ENCODE measurements at places on chromosomes 7 and 10.

- DNase-seq: no peak
These were observed 157.1 kb downstream of the TSPAN12 start for GRCh38 chr7:120700796-120701195.

GRCh38 chr10:80530816-80531215 lies 6.9 kb upstream of the SH2D4B start:
- DNase-seq: no peak

GRCh38 chr7:71182438-71182935 lies 50.5 kb downstream of the GALNT17 start:
- DNase-seq: no peak

- no peak for DNase-seq
These were observed 398.1 kb upstream of the C7orf33 start for GRCh38 chr7:148192491-148192890.

DNA sequence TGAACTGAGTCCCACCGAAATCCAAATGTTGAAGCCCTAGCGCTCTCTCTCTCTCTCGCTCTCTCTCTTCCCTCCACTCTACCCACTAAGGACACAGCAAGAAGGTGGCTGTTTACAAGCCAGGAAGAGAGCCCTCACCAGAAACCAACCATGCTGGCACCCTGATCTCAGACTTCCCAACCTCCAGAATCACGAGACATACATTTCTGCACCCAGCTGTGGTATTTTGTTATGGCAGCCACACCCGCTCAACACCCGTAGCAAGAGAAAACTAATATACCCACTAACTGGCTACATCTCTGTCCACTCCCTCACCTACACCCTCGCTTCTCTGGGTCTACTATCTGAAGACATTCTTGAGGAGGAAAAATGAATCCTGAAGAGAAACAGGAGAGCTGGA lies 54.8 kb downstream of the CREB3L2 start:
- DNase-seq: no peak

GRCh38 chr7:42931447-42931833 lies 534 bp downstream of the PSMA2 start:
- DNase-seq: peak; percentile 33

DNA sequence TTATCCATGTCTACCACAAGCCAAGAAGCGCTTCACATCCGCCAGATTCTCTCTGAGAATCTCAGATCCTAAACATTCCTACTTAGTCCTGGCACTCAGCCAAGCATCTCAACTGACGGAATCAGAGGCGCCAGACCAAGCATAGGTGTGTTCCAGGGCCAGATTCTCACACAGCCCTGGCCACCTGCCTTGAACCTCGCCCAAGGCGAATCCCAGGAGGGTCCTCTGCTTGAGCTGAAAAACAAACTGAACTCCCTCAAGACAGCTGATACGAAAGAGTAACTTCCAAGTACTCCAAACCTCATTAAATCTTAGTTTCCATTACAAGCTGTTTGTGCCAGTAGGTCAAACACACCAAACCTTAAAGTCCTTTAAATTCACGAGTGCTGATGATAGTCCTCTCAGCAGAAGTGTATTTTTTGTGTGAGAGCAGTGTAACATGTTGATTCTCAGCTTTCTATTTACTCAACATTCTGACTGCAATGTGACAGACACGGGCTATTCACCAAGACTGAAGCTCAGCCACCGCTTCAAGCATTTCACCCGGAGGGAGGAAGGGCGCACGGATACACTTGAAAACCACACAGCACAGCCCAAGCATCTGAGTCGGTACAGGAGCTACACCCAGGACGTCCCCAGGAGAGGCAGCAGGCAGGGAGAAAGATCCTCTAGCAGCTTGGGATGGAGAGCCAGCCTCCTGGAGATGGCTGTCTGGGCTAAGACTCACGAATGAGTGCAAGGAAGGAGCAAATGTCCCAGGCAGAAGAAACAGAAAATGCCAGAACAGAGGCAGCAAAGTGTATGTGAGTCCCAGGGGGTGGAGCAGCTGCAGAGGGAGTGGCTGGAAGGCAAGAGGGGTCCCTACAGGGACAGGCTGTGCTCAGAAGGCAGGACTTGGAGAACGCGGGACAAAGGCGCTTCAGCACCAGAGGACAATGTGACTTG lies 6.0 kb downstream of the PARD3 start:
- DNase-seq: peak; percentile 58

- DNase-seq: peak; percentile 51
These were observed 86.4 kb downstream of the VPS41 start for GRCh38 chr7:38822549-38822948.

DNA sequence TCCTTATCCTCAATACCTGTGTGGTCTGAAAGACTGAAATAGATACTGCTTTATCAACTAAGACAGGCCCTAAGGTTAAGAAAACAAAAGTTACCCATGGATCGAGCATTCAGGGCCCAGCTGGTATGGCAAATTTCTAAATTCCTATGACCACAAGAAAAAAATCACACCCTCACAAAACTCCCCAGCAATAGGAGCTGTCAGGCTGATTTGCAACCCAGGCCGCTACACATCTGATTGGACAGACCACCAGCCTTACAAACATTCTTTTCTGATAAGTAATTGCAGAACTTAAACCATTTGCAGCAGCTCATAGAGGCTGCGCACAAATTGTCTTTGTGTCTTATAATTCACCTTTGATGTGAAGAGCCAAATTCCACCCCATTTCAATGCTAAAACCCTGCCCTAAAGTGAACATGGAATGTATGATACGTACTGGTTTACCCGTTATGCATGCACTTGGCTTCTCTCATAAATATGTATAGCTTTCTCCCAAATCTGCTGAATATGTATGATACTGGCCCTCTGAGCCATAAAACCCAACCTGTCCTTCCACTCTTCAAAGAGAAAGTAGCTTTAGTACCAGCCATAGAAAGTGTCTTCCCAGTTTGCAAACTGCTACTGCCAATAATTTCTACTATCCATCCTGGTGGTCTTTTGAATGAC lies 842.5 kb downstream of the GRID1 start:
- no peak for DNase-seq

DNA sequence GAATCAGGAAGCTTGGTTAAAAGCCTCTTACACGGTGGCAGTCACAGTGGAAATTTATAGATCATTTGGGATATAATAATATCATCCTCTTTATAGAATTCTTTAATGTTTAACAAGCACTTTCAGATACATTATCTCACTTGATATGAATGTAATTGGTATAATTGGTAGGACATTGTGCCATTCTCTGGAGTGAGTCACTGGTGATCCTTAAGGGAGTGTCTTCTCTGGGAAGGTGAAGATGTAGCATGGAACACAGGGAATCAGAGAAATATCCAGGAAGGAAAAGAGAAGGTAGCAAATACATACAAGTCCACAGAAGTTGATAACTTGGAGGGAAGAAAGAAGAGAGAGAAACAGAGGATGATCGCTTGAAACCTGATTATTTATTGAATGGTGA lies 9.8 kb downstream of the PTPRZ1 start:
- DNase-seq: no peak

DNA sequence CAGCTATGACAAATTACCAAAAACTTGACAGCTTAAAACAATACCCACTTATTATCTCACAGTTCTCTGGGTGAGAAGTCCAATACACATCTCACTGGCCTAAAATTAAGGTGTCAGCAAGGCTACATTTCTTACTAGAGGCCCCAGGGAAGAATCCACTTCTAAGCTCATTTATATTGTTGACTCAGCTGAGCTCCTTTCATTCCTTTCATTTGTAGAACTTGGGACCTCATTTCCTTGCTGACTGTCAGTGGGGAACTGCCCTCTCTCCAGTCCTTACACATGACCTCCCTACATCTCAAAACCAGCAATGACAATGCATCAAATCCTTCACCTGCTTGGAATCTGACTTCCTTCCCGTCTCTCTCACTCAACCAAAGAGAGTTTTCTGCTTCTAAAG lies 240.3 kb downstream of the IPMK start:
- DNase-seq: peak; percentile 60

GRCh38 chr7:139731802-139732470 lies 45.9 kb downstream of the HIPK2 start:
- peak; percentile 91 for DNase-seq

- DNase-seq: no peak
These were observed 29.9 kb upstream of the CC2D2B start for GRCh38 chr10:95877881-95878280.

- peak; percentile 71 for DNase-seq
These were observed 21.4 kb upstream of the MKI67 start for GRCh38 chr10:128147669-128148068.

GRCh38 chr7:126605056-126605455 lies 647.7 kb downstream of the GRM8 start:
- DNase-seq: no peak

- peak; percentile 33 for DNase-seq
These were observed 151.4 kb downstream of the PTPN20 start for GRCh38 chr10:47062441-47063200.

DNA sequence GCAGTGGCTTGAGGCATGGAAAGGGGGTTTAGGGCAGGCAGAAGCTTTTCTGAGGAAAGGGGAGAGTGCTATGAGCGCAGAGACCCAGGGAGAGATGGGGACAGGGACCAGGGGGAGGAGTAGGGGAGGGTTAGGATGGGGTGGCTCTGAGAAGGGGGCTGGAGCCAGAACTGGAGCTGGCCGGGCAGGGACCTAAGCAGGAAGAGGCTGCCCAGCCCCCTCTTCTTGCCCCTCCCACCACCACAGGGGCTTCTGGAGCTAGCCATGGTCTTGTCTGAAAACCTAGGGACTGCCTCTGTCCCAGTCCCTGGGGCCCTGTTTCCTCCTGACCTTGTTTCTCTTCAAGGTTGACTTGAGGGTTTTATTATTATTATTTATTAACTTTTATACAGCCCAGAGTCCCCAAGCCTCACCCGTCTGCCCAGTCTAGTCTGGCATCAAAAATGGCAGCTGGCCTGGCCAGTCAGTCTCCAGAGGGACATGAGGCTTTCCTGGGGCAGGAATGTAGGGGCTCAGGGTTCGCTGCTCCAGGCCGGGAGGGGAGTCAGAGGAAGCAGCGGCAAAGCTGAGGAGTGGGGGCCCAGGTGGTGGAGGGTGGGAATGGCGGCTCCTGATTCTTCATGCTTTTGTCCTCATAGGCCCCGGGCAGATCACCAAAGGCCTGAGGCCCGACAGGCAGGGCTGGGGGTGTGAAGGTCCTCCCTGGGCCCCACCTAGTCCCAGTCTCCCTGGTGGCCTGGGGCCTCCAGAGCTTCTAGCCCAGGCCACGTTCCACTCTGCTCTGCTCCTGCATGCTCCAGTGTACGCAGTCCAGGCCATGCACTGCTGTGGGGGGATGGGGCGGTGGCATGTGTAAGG lies 5.7 kb downstream of the TRIM8 start:
- DNase-seq: no peak

- peak; percentile 53 for DNase-seq
These were observed 61.3 kb downstream of the CD36 start for GRCh38 chr7:80699721-80700256.

- DNase-seq: no peak
These were observed 88.6 kb downstream of the VWDE start for GRCh38 chr7:12315049-12315448.

- DNase-seq: peak; percentile 34
These were observed 1.4 kb downstream of the WNT16 start for GRCh38 chr7:121330053-121330833.

- DNase-seq: no peak
These were observed 40.0 kb downstream of the FIGNL1 start for GRCh38 chr7:50409856-50410745.

DNA sequence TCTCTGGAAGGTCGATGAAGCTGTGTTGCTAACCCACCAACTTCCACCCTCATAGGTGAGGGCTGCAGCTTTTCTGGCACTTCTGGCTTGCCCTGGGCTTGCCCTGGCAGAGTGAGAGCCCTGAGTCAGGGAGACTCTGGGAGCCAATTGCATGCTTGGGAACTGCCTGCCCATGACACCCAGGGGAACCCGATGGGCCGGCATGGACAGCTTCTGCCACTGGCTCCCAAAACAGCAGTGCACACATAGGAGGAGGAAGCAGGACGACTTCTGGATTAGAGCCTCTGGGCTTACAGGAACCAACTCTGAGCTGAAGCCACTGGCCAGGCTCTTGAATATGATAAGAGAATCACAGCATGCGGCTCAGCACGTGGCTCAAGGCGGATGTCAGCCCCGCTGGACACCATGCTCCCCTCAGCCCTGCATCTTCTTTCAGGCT lies 135.2 kb upstream of the UNC5B start:
- DNase-seq: no peak

DNA sequence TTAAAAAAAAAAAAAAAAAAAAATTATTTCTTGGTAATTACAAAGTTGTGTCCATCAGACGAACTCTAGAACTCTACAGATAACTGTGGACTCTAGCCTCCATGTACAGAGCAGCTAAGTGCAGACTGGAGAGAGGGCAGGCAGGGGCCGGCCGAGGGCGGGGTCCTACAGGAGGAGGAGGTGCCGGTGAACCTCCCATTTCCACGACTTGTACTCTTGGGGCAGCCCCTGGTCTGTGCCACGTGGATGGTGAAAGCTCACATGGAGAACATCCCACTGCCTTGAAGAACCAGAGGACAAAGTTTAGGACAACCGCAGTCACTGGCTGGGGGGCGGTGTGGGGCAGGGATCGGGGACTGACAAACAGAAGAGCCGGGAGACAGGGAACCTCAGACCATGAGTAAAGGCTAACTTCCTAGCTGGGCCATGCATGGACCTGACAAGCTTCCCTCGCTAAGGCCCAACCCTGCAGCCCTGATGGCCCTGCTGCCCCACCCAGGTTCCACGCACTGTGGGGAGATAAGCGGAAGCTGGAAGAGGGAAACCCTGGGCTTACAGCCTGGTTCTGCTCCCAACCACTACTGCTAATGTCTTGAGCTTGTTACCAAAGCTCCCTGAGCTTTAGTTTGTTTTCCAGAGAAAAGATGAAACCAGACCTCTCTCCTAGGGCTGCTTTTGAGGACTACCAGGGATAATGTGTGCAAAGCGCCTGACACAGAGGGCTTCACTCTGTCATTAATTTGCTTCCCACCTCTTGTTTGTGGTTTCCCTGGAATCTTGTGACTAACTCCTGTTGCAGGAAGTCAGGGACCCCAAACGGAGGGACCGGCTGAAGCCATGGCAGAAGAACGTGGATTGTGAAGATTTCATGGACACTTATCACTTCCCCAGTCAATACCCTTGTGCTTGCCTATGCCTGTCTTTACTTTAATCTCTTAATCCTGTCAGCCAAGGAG lies 16.1 kb upstream of the SEC61G start:
- DNase-seq: no peak

- no peak for DNase-seq
These were observed 114.9 kb upstream of the NOBOX start for GRCh38 chr7:144518360-144518759.

DNA sequence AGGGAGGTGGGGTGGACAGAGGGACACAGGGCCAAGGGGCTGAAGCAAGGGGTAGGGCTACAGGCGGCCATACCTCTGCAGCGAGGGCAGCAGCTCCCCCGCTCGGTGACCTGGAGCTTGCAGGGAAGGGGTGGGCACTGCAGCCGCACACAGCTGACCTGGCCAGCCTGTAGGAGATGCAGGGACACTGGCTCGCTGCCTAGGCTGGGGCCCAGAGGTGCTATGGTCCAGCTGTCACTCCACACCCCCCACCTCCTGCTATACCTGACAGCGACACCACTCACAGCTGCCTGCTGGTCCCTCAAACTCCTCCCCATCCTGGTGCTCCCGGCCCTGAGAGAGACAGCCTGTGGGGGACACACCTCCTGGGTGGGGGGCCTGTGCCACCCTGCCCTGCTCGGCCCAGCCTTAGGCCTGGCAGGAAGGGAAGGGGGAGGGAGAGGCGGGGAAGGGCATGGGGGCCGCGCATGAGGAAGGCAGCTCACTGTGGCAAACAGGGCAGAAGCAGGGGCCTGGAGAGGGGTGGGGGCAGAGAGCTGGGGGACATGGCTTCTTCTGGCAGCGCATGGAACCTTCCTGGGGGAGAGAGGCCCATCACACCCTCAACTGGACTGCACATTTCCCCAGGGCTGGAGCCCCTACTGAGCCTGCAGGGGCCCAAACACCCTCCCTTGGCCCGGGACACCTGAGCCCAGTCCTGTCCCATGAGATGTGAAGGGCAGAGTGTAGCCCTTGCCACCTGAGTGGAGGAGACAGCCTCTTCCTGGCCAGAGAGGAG lies 23.9 kb downstream of the ATP6V1F start:
- DNase-seq: no peak
